ENCODE measurements at places on chromosomes 16 and 17.

DNA sequence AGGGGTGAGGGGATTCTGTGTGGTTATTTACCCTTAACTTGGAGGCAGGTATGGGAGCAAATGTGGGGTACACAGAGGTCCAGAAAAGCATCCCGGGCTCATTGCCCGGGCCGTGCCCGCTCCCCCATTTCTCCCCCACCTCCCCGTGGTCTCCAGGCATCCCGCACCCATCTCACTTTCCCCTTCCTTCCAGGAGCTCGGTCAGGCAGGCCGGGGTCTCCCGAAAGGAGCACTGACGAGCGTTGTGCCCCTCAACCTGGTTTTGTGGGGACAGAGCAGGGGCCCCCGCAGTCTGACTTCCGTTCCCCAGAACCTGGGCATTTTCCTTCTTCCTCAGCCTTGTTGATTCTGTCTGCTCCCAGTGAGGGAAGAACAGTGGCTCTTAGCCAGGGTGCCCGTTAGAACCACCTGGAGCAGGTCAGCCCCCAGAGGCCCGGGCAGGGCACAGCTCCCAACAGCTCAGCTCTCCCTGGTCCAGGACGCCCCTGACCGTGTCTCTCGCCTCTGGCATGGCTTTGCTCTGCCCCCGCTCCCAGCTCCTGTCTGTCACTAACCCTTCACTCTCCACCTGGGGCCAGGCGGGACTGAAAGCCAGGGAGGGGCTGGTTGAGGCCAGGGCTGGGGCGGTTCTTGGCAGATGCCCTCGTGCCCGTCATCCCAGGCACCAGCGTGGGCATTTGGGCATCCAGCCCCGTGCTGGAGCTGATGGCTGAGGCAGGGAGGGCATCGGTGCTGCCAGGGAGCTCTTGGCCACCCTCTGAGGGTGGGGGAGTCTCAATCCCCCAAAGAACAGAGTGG, 12.5 kb upstream of the NUDT16L1 start:
- peaks cover 44% of the 10 kb centered on the region for H3K4me1 ChIP-seq
- H3K36me3 ChIP-seq = no peaks in the 10 kb centered on the region
- H3K4me3 ChIP-seq = peak overlapping the region; percentile 42
- H3K27ac ChIP-seq = peak overlapping the region; percentile 5

DNA sequence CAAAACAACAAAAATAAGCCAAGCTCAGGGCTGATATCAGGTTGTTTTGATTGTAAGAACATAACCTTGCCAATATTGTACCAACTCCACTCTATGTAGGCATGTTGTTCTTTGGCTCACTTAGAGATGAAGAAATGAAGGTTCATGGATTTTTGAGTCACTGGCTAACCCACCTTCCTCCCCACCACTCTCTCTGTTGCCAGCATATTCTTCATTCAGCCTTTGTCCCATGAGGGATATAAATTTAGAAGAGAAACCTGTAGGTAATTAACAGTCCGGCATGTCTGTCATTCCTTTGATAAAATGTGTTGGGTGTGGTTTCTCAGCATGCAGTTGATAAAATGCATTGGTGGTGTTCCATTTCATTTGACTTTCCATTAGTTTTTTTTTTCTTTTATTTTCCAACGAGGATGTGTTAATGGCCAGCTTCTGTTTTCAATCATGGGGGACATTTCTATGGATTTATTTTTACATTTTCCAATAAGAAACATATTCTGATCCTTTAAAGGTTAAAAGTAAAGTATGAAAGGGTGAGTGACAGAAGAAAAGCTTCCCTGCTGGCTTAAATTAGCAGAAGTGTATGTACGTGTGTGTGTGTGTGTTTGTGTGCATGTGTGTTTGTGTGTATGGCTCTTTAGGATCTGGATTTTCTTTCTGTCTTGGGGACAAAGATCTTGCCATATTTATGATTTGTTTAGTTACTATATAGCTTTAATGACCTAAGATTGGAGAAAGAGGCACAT, 166.2 kb upstream of the KCNJ16 start:
- no peak overlapping the region for H3K27ac ChIP-seq
- ATAC-seq = no peak
- no peak overlapping the region for H3K4me3 ChIP-seq
- no peaks in the 10 kb centered on the region for H3K36me3 ChIP-seq

GRCh38 chr17:37358098-37358829, 17.5 kb upstream of the C17orf78 start:
- peak; percentile 0 for ATAC-seq
- H3K27me3 ChIP-seq = no peaks in the 10 kb centered on the region
- H3K36me3 ChIP-seq = peaks cover 3% of the 10 kb centered on the region
- peak overlapping the region; percentile 49 for H3K4me3 ChIP-seq
- H3K4me1 ChIP-seq = peaks cover 7% of the 10 kb centered on the region

- no peaks in the 10 kb centered on the region for H3K27me3 ChIP-seq
- ATAC-seq = no peak
- H3K4me1 ChIP-seq = no peaks in the 10 kb centered on the region
- no peak overlapping the region for H3K27ac ChIP-seq
- no peaks in the 10 kb centered on the region for H3K36me3 ChIP-seq
Observed at GRCh38 chr16:46916980-46917379, 32.8 kb downstream of the GPT2 start.

DNA sequence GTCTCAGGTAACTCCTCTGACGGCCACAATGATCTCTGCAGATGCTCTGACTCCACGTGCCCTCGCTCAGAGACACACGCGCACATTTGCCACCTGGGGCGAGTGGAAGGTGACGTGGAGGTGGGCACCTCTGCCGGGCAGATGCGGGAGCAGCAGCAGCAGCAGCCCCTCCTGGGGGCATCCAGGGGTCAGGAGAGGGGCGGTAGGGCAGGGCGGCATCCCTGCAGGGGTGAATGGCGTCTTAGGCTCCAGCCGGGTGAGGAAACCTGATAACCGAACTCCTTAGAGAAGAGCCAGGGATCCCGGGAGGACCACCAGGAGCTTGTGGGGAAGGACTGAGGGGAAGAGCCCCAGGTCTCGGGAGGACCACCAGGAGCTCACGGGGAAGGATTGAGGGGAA, 34.6 kb upstream of the CDH15 start:
- no peak overlapping the region for H3K27ac ChIP-seq
- no peaks in the 10 kb centered on the region for H3K4me1 ChIP-seq
- H3K36me3 ChIP-seq = peaks cover 97% of the 10 kb centered on the region
- ATAC-seq = no peak

DNA sequence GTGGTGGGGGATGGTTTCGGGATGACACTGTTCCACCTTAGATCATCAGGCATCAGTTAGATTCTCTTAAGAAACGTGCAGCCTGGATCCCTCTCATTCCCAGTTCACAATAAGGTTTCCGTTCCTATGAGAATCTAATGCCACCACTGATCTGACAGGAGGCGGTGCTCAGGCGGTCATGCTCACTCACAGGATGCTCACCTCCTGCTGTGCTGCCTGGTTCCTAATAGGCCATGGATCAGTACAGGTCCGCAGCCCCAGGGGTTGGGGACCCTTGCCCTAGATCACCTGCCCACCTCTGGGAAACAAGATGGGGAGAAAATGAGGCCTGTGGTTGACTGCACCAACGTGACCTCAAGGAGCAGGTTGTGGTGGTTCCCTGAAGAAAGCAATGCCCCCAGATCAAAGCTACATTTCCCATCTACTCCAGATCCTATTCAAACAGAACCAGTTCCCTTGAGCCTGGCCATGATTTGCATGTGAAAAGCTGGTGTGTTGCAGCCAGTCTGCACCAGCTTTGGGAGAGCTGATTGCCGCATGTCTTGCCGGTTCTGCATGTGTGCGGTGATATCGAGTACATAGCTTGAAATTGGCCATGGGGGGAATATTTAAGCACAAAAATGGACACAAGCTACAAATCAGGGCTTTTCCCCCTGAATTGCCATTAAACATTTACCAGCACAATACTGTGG, 183.2 kb upstream of the HSBP1 start:
- H3K36me3 ChIP-seq = no peaks in the 10 kb centered on the region
- ATAC-seq = no peak
- no peak overlapping the region for H3K4me3 ChIP-seq
- no peak overlapping the region for H3K27ac ChIP-seq

DNA sequence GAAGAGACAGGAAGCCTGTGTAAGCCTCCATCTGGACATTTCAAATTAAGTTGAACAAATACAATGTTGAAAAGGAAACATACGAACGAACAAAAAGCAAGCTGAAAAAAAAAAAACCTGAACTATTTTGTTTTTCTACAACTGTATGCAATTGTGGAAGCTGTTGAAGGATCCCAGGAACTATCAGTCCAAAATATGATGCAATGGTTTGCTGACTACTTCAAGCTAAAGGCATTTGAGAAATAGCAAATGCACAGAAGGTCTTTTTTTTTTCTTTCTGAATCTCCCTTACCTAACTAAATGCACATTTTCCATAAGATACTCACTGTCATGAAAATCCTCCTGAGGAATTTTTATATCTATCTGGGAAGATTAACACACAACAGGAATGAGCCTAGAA, 40.2 kb downstream of the MAF start:
- H3K4me3 ChIP-seq = no peak overlapping the region
- H3K36me3 ChIP-seq = no peaks in the 10 kb centered on the region
- H3K27ac ChIP-seq = no peak overlapping the region
- no peak for ATAC-seq
- no peaks in the 10 kb centered on the region for H3K27me3 ChIP-seq

- no peak for ATAC-seq
- peaks cover 40% of the 10 kb centered on the region for H3K36me3 ChIP-seq
- H3K4me3 ChIP-seq = no peak overlapping the region
- H3K27ac ChIP-seq = no peak overlapping the region
- H3K27me3 ChIP-seq = no peaks in the 10 kb centered on the region
Observed at GRCh38 chr16:82152196-82152595, 17.8 kb downstream of the MPHOSPH6 start.

- H3K4me3 ChIP-seq = no peak overlapping the region
- no peaks in the 10 kb centered on the region for H3K36me3 ChIP-seq
- no peaks in the 10 kb centered on the region for H3K4me1 ChIP-seq
- no peak overlapping the region for H3K27ac ChIP-seq
- H3K27me3 ChIP-seq = no peaks in the 10 kb centered on the region
- ATAC-seq = no peak
Observed at GRCh38 chr17:71501711-71502110, 619.1 kb upstream of the SOX9 start.

DNA sequence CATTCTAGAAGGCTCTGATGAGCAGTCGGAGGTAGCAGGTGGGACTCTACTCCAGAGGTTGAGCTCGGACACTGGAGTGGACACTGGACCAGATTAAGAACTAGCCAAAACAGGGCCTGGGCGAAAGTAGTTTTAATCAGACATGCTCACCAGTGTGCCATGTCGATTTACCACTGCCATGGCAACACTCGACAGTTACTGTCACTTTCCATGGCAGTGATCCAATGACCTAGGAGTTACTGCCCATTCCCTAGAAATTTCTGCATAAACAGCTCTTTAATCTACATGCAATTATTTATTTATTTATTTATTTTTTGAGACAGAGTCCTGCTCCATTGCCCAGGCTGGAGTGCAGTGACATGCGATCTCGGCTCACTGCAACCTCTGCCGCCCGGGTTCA, 7.2 kb upstream of the METTL9 start:
- no peak overlapping the region for H3K27ac ChIP-seq
- no peak overlapping the region for H3K4me3 ChIP-seq
- no peaks in the 10 kb centered on the region for H3K4me1 ChIP-seq
- ATAC-seq = no peak
- no peaks in the 10 kb centered on the region for H3K36me3 ChIP-seq

All from gastroesophageal sphincter (tissue), 4 donors.